ENCODE measurements at places on chromosomes 1 and 21.

DNA sequence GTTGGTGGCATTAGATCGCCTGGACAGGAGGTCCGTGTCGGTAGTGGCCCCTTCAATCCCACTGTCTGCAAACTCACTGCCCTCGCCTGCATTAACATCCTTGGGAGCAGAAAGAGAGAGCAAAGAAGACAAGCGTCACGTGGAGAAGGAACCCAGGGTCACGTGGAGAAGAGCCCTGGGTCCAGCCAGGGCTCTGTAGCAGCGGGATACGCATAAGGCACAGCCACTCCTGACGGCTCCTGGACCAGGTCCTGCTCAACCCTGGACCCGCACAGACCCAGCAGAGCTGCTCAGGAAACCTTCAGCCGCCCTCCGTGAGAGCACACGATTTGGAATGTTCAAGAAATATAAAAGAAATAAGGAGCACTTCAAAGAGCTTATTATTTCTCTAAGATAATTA is 92.0 kb downstream of the TIAM1 start:
- DNase-seq = no peak

- no peak for DNase-seq
Measured at GRCh38 chr1:165240492-165240891, 116.0 kb downstream of the LMX1A start.

- DNase-seq = no peak
Measured at GRCh38 chr21:44749116-44749758, 37.9 kb upstream of the TSPEAR start.

DNA sequence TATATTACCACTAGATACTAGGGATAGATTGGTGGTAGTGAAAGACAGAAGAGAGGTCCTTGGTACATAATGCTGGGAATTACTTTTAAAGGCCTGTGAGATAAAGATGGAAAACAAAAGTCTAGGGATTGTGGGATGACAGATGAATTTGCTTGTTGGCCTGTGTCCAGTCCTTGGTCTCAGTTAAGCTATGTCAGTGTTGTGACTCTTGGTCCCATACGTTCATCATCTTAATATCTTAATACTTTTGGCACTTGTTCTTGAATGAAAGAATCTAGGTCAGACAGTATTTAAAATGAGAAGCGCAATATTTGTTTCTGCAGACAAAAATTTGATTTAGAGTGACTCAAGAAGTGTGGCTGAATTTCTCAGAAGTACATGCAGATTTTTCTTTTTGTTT is 7.6 kb downstream of the RPL5 start:
- no peak for DNase-seq

DNA sequence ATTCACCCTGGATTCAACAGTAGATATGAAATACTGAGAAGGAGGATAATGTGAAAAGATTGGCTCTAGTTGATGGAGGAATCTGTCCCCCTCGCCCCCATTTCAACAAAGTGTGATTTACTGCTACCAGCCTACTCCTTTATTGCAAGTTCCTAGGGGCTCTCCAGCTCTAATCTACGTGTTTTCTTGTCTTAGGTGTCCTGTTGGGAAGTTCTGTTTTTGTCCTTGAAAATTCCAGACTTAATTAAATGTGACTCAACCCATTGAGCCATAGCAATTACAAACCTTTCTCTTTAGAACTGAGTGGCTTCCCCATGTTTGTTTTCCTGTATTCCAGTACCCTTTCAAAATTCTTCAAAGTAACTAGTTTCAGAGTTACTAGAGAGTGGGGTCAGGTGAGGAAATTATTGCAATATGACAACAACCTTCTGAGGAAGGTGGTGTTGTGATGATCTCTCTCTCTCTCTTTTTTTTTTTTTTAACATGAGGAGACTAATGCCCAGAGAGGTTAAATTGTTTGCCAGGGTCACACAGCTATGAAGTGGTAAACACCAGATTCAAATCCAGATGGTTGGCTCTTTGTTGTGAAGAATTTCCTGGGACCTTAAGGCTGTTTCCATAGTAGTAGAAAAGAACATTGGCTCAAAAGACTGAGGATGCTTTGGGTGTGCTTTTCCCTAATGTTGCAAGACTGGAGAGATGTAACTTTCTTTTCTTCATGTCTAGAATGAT is 3.5 kb downstream of the RGL1 start:
- DNase-seq = no peak

DNA sequence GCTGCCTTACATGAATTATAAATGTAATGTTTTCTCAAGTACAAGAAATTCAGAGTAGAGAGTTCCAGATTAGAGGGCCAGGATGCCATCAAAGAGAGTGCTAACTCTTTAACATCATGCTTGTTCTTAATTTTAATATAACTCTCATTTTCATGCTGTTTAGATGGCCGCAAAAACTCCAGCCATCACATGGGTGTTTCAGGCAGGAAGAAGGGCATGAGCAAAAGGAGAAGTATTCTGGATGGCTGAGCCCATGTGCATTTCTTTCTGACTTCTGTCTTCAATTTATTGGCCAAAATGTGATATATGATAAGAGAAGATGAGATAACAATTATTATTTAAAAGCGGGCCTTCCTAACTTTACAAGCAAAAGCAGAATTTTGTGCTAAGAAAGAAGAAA is 1328.6 kb downstream of the MRPL39 start:
- no peak for DNase-seq

- no peak for DNase-seq
Measured at GRCh38 chr1:51636191-51636590, 19.3 kb downstream of the OSBPL9 start.

GRCh38 chr1:105793536-105794146 is 1262.8 kb upstream of the PRMT6 start:
- DNase-seq = no peak

DNA sequence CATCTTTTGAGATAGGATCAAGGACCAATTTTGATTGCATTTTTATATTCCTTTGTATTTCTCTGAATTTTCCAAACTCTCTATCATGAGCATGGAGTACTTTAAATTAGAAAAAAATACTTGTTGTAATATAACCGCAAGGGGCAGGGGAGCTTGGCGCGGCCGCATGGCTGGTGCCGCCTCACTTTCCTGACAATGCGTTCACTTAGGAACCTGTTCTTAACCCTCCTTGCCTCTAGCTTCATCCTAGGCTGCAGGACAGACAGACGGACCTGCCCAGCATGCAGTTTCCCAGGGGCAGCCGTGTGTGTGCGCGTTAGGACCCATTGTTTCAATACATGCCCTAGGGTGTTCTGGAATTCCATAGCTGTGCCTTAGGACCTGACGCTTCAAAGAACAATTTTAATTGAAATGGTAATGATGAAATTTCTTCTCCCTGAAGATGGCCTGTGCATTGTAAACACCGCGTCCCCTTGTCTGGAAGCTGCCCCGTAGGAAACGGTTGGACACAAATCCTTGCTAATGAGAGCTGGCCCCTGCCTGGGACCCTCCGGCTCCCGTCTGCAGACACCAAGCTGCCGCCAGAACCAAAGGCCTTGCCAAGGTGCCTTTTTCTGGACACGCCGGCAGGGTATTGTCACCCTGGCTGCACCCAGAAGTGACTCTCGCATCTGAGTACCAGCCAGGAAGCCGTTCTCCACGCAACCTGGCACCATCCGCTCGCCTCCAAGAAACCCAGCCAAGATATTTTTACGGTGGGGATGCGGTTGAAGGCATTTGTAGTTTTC is 466.4 kb downstream of the NPHP4 start:
- DNase-seq = no peak

DNA sequence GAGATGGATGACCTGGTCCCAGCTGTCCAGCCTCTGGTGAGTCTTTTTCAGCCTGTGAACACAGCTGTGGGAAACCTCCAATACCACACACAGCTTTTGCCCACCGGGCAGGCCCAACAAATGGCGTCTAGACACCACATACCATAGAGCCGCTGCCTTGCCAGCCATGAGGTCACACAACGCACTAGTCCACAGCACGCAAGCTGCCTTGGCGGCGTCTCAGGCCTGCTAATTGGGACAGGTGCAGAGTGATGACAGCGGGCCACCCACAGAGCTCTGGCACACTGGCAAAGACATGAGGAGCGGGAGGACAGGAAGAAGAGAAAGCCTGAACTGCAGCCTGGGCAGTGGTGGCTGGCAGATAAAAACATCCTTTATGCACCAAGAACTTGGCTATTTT is 125.5 kb downstream of the ADAMTS1 start:
- DNase-seq = no peak

DNA sequence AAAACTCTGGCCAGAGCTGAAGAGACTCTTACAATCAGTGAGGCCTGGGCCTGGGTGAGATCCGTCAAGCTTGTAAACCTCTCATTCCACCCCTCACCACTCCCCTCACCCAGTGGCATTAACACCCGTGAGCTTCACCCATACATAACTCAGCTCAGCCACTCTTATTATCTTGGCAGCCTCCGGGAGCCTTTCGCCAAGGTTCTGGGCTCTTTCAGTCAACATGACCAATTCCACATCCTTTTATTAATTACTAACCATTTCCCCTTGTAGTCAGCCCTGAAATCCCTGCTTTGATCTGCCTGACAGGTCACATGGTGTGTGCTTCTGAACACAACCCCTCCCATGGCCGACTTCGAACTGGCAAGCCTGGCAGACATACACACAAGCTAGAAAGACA is 134.8 kb downstream of the SETD4 start:
- no peak for DNase-seq

DNA sequence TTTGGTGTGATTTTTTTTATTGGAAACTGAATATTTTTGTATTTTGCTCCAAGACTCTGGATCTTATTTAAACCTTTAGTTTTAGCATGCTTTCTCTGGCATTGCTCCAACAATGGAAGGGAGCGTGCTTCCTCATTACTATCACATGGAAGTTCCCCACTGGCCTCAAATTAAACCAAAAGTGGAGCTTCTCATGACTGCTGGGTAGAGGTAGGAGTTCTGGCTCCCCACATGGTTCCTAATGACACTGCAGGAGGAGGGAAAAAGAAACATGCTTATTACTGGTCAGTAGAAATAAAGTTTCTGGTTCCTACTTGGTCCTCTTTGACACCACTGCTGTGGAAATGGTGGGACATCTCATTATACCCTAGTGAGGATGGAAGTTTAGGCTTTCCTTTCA is 310.5 kb downstream of the PTGER3 start:
- DNase-seq = no peak

DNA sequence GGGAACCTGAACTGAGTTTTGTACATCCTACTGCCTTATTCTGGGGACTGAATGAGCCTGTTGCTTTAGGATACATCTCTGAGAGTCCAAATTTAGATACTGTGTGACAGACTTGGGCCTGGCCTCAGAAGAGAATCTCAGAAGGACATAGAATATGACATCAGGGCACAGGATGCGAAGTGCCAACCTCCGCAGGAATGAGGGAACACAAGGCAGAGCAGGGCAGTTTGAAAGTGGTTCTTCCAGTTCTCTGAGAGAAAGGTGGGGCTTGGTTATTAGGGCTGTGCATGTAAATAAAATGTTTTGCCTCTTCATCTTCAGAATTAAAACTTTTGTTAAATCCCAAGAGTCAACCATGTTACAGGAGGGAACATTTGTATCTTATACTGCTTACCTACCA is 23.1 kb downstream of the TRAF5 start:
- no peak for DNase-seq

DNA sequence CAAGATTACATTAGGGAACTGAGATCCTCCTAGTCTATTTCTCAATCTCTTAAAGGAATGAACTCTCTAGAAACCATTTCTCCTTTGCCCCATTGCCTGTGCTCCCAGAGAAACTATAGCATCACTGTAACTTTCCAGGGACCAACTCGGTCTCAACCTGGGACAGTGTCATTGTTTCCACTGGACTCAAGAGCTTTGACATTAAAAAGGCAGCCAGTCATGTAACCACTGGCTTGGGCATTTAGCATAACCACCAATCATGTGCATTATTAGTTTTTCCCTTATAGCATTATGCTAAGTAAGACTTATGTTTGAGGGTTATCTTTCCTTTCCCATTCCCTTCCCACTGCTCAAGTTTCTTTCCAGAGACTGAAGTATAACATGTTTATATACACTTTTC is 18.2 kb downstream of the TEX38 start:
- DNase-seq = no peak

GRCh38 chr21:35593000-35593502 is 467.3 kb downstream of the SETD4 start:
- no peak for DNase-seq

DNA sequence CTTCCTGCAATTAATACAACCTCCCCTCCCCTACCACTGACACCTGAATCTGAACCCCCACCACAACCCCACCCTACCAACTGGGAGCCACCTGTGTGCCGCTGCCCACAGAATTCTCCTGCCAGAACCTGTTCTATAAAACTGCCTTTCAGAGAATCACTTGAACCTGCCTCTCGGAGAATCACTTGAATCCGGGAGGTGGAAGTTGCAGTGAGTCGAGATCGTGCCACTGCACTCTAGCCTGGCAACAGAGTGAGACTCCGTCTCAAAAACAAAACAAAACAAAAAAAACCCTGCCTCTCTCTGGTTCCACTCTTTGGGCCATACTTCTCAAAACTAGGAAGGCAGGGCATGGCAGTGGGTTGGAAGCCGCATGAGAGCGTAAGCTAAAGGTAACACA is 5.7 kb downstream of the URB1 start:
- DNase-seq = no peak

DNA sequence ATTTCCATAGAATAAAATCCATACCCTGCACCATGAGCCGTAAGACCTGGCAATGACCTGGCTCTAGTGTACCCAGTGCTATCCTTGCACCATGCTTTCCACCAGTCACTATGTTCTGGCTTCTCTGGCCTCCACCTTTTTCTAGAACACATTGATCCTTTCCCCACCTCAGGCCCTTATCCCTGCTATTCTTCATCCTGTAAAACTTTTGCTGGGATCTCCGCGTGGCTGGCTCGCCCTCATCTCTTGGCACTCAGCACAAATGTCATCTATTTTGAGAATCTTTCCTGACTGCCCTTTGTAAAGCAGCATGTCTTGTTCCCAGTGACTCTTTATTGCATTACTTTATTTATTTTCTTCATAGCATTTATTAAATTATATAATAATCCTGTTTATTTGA is 169.8 kb upstream of the B3GALT2 start:
- no peak for DNase-seq

DNA sequence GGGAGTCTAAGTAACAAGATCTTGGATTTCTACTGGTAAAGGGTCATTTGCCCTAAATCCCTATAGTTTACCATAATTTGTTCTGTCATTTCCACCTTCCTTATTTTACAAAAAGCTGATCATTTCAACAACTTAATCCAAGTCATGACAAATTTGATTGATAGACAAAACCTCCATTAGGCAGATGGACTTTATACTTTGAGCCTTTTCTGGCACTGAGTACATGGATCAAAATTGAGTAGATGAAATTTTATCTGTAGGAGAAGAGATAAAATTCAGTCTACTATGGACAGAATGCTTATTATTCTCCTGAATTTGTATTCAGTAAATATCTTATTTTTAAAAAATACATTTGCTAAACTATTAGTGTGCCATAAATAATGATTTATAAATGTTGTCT is 62.6 kb upstream of the NRIP1 start:
- DNase-seq = no peak
